ENCODE measurements at places on chromosomes 2 and 18.

DNA sequence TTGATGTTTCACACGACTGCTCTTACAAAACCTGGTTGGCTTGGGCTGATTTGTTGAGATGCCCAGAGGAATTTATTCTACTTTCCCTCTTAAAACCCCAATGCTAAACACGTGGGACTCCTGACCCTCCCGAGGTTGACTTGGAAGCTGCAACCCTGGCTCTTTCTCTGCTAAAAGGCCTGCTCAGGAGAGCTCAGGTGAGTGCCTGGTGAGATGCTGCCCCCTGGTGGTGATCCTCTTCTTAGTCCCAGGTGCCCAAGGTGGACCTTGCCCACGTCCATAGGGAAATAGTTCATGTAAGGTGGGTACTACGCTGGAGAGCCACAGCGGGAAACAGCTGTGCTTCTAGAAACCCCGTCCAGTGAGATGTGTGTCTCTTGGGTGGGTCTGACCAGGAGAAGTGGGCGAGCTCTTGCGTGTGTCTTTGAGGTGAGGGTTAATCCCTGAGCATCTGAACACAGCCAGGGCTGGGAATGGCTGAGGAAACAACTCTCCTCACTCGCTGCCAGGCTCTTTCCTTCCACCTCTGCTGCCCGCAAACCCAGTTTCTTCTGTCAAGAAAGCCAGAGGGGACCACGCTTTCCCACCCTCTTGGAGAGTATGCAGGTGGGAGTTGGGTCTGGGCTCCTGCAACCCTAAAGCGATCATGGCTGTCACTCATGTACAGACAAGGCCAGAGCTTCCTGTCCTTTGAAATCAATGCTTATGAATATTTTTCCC, 25.5 kb upstream of the PXDN start:
- DNase-seq, result peak; percentile 45

DNA sequence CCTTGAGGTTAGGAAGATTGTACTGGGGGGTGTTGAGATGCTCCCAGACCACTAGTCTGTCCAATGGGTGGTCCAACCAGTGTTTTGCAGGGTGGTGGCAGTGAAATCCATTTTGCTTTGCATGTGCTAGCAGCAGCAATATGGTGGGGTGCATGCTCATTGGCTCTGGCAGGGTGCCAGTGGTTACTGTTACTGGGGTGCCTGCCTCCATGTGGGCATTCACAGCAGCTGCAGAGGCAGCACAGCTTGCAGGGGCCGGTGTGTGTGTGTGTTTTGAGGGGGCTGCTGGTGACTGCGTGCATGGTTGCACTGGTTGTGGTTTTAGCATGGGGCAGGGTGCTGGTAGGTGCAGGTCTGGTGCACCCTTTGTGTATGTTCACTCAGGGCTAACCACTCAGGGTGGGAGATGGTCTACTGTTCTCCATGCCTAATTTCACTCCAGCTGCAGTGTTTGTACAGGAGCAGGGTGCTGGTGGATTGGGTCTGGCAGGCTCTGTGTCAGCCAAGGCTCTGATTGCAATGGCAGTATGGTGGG, 265.4 kb downstream of the NUP35 start:
- no peak for DNase-seq

DNA sequence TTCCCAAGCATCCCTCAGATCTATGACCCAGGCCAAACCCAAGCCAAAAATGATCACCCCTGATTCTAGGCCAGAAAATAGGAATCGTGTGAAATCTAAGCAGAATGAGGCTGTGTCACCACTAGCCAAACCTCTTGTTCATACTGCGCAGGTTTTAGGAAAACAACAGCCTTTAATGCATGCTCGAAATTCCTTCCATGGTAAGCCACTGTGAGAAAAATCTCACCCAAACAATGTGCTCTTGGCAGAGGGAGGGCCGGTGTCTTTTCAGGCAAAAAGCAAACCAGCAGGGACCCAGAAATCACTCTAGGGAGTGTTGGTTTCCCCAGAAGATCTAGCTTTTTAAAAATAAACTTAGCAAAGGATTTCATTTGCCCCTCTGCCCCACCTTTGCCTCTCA, 71.2 kb upstream of the FOSL2 start:
- DNase-seq, result no peak

DNA sequence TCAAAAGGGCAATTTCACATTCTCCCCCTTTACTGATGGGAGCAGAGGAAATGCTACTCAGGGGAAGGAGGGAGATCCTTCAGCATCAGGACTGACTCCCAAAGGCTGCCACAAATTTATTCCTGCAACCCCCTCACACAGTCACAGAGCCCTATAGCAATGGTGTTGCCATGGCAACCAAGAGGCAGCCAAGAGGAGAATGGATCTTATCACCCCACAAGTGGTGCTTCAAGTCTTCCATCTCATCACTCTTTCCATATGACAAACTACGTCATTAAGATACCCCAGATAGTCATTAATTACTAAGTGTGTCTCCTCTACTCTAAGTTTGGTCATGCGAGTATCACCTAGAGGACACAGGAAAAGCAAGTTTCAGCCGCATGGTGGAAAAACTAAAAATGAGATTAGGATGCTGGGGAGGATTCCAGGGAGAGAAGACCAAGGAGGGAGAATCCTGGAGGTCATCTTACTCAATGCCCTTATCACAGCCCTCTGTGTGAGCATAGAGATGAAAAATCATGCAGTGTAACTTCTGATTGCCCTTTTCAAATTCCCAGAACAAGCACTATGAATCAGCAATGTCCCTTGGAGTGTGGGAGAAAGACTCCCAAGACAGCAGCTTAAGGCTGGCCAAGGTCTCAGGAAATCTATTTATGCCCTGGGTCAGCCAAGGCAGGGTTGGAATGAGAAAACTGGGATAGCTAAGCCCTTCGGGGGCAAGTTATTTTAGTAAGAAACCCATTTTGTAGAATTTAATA, 885.7 kb upstream of the KLHL29 start:
- no peak for DNase-seq

- no peak for DNase-seq
Measured at GRCh38 chr2:29806461-29806860, 114.9 kb downstream of the ALK start.

- no peak for DNase-seq
Measured at GRCh38 chr2:31082002-31082401, 56.2 kb downstream of the GALNT14 start.

DNA sequence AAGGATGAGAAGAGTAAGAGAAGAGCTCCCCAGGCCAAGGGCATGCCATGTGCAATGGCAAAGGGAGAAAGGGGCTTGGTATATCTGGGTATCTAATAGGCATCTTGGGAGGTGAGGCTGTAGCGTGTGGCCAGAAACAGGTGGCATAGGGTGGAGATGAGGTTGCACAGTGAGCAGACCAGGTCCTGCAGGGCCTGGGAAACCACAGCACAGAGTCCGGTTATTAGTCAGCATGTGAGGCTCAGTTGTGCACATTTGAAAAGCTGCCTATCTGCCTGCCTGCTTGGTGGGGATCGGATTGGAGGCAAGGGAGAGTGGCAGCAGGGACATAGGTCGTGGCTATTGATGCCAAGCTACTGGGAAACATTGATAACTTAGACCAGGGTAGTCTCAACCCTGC, 190.6 kb downstream of the TPGS2 start:
- no peak for DNase-seq

DNA sequence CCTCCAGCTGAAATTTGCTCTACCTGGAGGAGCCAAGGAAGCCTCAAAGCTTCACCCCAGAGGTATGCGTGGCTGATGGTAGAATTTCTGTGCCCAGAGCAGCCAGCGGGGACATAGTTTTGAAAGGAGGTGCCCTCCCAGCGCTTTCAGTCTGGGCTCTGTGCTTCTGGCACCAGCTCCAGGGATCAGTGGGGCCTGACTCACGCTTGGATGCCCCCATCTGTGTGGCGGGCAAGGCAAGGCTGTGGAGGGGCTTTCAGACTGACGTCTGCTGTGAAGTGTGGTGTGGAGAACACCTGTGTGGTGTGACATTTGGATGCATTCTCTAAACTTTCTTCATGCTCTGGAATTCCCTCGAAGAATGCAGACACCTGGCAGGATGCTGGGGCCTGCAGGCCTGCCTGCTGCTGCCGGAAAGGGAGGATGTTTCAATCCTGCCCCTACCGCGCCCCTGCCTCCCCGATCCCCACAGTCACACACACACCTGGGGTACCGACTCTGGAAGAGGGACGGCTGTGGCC, 84.1 kb downstream of the CTIF start:
- DNase-seq, result peak; percentile 90

- DNase-seq, result no peak
Measured at GRCh38 chr18:79523736-79524180, 128.0 kb downstream of the NFATC1 start.

GRCh38 chr18:12307701-12308385, at the start of gene TUBB6:
Gene TUBB6 (plus strand): TSS chr18:12308241. CDS start chr18:12308293, 52 bp downstream.
- DNase-seq, result no peak

- no peak for DNase-seq
Measured at GRCh38 chr18:34858188-34858587, 148.1 kb downstream of the DTNA start.

GRCh38 chr18:41666231-41666630, 288.8 kb upstream of the PIK3C3 start:
- no peak for DNase-seq

- no peak for DNase-seq
Measured at GRCh38 chr2:27806311-27807059, 35.0 kb downstream of the MRPL33 start.

- DNase-seq, result no peak
Measured at GRCh38 chr18:59040770-59041148, 98.9 kb upstream of the SEC11C start.

DNA sequence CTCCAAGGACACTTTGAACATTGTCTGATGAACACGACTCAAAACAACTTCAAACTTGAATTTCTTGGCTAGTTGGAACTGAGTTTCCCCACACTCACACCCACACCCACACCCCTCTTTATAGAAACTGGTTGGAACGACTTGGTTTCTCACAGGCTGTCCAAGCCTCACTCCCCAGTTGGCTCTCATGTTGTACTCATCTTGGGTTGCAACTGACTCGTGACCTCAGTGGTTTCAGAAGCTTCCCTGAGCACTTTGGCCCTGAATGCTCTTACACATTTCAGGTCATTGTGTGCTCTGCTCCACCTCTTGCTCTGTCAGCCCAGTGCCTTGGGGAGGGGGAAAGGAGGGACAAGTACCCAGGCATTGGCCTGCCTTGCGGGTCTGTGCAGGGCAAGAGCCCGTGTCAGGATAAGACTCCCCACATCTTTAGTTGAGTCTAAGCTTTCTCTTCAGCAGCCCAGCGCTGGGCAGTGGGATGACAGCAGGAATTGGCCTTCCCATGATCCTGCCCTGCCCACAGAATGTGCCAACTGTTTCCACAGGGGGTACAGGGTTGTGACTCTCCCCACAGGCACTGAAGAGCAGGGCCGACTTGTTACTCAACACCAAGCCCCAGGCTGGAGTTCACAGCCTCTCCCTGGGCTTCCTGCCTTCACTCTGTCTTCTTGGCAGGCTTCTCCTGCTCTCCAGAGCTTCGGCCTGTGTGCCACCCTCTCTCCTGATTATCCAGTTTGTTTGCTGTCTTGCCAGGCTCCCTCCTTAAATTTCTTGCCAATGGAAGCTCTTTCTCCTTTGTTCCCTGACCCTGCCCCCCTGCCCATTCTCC, 104.6 kb downstream of the RTN4 start:
- no peak for DNase-seq

GRCh38 chr2:161095314-161095713, 64.9 kb upstream of the TANK start:
- no peak for DNase-seq

GRCh38 chr2:128196471-128196931, 105.5 kb downstream of the UGGT1 start:
- DNase-seq, result no peak
